Caudate nucleus (tissue), 63 donors: ENCODE measurements at places on chromosomes 6 and 20.

DNA sequence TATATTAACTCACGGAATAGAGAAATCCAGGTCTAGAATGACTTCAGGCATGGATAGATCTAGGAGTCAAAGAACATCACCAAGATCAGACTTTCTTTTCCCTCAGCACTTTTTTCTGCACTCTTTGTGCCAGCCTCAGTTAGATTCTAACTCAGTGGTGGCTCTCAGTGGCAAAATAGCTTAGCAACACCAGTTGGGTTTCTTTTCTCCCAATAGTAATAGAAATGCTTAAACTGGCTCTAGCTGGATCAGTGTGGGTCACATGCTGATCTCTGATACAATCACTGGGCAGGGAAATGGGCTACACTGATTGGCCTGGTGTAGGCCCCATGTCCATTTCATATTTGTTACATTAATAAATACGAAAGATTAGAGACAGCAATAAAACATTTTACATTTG is 44.2 kb upstream of the ARFGEF2 start:
- DNase-seq = no peak

GRCh38 chr20:41386502-41387427 is 20.1 kb upstream of the EMILIN3 start:
- no peak for DNase-seq

DNA sequence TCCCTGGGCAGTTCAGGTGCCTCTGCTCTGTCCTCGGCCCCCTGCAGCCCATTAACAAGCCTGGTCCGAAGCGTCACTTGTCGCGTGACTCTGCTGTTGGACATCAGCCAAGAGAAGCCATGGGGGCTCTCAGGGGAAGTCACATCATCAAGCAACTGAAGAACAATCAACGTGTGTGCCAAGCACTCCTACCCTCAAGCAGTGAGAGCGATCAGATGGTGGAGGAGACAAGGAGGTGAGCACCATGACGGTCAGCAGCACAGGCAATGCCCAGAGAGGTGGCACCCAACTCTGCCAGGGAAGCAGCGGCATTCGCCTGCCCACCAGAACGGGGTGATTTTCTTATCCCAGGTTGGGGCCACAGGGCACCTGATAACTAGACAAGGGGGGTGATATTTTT is 132.7 kb downstream of the AGPAT4 start:
- no peak for DNase-seq

GRCh38 chr20:31723069-31723318 is 326 bp upstream of the BCL2L1 start:
- no peak for DNase-seq

DNA sequence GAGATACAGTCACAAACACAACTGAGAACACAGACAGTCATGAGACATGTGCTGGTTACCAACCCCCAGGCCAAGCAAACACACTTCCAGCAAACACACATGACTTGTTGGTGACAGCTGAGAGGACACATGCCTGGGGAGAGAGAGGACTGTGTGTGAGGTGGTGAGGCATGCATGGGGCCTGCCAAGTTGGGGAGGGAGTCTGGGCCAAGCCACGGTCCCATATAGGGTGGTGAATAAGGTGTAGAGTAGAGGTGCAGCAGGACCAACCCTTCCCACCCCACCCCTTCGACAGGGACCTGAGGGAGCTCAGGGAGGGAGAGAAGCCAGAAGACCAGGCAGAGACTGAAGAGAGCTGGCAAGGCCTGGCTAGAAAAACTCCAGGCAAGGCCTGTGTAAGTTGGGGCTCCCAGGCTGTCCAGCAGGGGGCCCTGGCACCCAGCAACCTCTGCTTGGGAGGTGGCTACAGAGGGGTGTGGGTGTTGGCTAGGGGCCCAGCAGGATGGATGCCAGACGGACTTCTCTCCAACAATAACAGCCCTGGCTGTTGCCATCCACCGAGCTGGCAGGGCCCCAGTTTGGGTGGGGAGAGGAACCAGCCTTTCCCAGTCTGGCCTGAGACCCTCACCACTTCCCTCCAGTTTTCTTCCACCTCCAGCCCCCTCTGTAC is 2.0 kb upstream of the SLC29A1 start:
- DNase-seq = peak; percentile 33

- no peak for DNase-seq
Observed at GRCh38 chr6:119339941-119340456, 9.6 kb downstream of the MAN1A1 start.
